Activated CD4-positive, alpha-beta T cell treated with anti-CD3 and anti-CD28 coated beads for 1 hour (primary cell): ENCODE measurements at places on chromosomes 4 and X.

- no peak for DNase-seq
Measured at GRCh38 chrX:11449613-11450012, 156.4 kb downstream of the AMELX start.

GRCh38 chrX:47482065-47482511 is 934 bp downstream of the ZNF41 start:
- no peak for DNase-seq

- no peak for DNase-seq
Measured at GRCh38 chrX:4193500-4194155, 480.2 kb upstream of the PRKX start.

- no peak for DNase-seq
Measured at GRCh38 chrX:155216940-155217440, 730 bp downstream of the VBP1 start.

GRCh38 chr4:100582146-100582545 is 64.3 kb upstream of the EMCN start:
- no peak for DNase-seq

DNA sequence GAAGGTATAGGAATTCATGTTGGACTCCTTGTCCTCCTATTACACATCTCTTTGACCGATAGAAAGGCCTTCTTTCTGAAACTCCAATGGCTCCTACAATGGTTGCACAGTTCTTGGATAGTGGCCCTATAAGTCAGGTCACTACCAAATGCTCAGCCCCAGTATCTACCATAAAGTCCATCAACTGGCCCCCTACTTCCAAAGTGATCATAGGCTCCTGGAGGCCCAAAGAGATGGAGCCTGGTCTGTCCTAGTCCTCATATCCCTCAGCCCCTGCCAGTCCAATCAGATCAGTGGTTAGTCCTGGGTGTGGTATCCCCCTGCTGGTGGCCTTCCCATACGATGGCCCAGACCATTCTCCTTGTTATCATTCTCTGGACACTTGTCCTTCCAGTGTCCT is 30.3 kb downstream of the SULT1E1 start:
- DNase-seq: no peak

GRCh38 chr4:4791299-4792111 is 68.0 kb upstream of the MSX1 start:
- DNase-seq: no peak

DNA sequence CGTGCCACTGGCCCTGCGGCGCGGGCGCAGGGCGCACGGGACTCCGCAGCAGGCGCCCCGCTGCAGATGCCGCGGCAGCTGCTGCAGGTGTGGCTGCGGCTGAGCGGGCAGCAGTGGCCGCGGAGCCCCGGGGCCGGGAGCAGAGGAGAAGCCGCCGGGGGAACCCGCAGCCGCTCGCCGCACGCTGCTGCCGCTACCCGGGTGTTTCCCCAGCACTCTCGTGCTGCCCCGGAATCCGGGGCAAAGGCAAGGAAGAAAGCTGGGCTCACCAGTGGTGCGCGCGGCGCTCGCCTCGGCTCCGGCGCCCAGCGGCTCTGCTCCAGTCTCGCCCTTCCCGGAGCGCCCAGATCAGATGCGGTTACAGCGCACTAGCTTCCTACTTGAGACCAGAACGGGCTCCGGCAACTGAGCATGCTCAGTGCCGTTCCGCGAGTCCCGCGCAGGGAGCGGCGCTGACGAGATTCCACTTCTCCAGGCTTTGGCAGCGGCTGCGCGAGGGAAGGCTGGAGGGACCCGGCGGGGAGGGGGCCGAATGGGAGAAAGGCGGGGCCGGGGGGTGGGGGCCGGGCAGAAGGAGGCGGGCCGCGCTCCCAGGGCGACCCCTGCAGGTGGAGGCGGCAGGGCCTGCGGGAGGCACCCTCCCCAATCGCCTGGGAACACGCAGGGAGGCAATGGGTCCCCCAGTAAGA is at the start of gene APBB2:
APBB2 (minus strand) TSS at position 407 of the 689 bp plus-strand sequence. CDS start 181,288 bp downstream, outside the sequence.
- DNase-seq: no peak

GRCh38 chr4:41709844-41710481 is 38.6 kb downstream of the PHOX2B start:
- DNase-seq: no peak

DNA sequence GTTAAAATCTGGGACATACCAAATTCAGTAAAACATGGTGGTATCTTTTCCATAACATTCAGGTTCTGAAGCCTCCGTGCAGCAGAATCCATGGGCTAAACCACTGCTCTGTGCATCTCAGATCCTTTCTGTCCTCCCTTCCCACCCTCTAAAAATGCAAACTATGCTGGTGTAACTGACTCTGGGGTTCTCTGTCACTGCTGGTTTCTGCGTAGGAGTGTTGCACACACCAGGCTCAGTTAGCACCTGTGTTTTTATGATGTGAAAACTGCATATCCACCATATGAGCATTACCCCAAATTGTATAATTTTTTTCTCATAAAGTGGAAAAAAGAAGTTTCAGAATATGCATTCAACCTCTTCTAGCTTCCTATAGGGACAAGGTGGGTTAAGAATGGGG is 22.4 kb upstream of the IL21 start:
- DNase-seq: no peak

DNA sequence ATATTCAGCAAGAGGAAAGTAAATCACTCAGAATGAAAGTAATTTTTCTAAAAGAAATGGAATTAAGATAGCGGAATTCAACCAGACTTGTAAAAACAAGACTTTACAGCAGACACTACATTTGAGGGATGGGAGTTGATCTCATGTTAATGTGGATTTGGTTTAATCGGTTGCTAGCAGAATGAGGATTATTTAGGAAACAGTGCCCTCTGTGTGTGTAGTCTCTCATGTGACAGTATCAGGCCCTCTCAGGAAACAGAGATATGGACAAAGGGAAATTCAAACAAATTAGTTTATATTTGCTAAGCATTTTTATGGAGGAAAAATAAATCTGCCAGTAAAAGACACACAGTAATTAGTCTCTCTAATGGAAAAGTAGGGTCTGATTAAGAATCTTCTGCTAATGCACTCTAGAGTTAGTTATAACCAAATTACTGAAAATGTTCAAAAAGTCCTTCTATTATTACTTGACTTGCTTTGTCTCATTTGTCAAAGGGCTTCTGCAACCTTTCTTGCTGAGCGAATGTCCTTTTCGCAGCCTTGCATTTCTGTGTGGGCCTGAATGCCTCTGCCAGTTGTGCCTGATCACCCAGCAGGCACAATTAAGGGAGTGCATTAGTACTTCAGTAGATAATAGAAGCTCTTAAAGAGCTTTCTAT is 1282.3 kb upstream of the TENM3 start:
- DNase-seq: no peak

DNA sequence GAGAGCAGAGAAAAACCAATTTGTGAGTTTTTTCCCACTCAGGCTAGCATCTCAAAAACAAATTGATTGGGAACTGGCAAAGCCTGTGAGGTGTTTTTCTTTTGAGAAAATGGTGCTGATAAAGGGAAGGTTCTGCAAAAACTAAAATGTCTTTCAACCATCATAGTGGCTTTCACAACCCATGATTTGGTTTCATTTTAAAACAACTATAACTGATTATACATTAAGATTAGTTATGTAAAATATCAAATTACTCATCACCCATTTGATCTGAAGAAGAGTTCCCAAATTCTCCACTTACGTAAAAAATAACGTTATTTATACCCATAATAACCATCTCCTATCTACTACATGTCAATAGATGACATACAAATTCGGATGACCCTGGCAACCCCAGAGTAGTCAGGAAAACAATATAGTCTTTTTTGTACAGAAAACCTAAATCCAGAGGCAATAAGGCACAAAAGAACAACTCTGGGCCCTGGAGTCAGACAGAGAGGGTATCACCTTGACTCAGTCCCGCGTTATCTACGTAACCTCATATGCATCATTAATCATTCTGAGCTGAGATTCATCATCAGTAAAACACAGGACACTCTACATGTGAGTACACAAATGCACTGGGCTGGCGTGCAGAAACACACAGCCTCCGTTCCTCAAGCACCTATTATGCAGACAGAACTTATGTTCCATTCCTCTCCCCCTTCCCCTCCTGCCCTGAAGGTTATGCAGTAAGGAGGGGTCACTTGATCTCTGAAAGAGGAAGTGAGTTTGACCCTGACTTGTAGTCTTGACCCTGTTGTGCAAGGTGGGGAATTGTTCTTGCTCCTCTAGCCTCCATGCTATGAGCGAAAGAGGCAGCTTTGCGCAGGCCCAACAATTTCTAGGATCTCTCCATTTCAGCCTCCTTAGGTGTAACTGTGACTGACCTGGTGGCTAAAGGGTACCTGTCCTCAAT is 82.2 kb downstream of the SLC9A7 start:
- no peak for DNase-seq

DNA sequence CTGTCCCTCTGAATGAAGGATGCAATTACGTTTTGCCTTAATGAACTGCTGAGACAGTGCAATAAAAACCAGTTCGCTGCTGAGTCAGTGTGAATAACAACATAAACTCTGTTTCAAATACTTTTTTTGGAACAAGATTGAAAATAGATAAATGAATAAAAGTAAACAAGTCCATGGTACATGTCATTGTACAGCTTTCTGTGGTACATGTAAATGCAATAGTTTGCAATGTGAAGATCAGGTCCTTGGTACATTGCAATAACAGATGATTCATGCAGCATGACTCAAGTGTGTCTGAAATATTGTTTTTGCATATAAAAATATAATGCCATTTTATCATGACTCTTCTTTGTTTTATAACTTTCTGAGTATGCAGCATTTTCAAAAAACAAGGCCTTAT is 193.4 kb upstream of the PACRGL start:
- no peak for DNase-seq

- DNase-seq: no peak
Measured at GRCh38 chr4:128866269-128866668, 56.8 kb downstream of the JADE1 start.

DNA sequence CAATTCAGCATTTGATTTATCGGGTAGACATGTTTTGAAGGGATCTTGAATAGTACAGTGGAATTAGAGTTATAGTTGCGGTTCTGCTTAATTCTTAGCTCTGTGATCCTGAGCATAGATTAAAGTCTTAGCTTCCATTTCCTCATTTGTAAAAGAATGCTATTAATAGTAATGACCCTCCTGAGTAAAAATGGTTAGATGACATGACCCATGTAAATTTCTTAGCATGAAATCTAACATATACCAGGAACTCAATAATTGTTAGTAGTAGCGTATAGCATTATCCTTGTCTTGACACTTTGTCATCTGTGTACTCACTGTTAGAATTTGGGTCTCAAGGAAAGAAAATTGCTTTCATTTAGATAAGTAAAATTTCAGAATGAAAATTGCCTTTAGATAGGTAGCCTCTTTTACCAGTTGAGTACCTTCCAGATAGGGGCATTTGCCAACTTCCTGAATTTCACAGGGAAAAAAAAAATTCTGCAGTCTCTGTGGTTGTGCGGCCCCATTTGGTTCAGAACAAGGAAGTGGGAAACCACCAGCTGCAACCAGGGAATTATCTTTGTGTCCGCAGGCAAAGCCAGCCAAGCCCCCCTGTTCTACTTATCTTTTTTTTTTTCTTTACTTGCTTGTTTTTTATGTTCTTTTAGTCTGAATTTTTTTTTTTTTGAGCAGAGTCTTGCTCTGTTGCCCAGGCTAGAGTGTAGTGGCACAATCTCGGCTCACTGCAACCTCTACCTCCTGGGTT is 86.9 kb downstream of the TMEM164 start:
- no peak for DNase-seq

DNA sequence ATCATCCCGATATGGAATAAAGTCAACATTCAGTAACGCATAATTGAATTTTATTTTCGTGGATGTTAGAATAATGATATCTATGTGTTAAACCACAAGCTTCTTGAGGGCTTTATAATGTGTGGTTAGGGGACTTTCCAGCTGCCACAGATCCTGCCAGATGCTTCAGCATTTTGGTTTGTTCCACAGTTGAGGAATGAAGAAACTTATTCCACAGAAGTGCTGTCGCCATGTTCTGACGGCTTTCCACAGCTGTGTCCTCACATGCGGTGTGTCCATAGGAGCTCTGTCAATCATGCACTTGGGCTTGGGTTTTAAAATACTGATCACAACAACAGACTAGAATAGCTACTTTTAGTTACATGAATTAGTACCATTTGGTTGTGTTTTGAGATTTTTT is 411.9 kb downstream of the TRIML1 start:
- no peak for DNase-seq

DNA sequence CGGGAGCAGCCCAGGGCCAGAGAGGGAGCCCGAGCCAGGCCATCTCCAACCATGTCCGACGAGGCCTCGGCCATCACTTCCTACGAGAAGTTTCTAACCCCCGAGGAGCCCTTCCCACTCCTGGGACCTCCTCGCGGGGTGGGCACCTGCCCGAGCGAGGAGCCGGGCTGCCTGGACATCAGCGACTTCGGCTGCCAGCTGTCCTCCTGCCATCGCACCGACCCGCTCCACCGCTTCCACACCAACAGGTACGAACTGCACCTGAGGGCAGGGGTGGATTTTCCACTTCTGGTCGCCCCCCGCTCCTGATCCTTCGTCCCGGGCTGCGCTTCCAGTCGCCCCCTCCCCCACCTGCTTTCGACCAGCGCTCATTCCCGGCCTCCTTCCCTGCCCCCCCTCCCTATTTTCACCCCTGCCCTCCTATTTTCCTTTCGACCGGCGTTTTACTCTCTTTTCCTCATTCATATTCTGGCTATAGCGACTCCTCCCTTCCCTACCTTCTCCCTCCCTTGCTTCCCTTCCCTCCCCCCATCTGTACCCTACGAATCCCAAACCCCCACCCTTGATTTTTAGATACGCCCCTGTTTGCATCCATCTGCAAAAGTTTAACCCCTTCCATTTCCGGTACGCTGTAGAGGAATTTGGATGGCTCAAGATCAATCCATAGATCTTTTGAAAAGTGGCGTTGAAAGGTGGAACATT is 633 bp downstream of the FAM199X start:
- no peak for DNase-seq

- DNase-seq: no peak
Measured at GRCh38 chr4:183263787-183264386, 56.2 kb downstream of the CLDN22 start.

DNA sequence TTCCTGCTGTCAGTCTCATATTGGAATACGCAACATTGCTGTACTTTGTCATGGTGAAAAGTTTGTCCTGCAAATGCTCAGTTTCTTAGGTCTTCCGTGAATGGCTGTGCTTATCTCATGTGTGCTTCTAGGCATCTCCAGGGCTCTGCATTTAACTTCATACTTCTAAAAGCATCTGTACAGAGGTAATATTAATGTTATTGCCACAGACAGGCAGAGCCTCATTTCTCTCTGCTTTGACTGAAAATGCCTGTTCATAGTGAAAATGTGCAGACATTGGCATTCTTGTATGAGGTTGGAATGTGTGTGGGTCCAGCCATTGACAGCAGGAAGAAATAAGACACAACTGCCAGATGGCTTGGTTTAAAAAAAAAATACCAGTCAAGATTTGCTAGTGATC is 140.1 kb upstream of the TTC29 start:
- no peak for DNase-seq

GRCh38 chr4:173367285-173367684 is 3.5 kb upstream of the SAP30 start:
- DNase-seq: no peak

DNA sequence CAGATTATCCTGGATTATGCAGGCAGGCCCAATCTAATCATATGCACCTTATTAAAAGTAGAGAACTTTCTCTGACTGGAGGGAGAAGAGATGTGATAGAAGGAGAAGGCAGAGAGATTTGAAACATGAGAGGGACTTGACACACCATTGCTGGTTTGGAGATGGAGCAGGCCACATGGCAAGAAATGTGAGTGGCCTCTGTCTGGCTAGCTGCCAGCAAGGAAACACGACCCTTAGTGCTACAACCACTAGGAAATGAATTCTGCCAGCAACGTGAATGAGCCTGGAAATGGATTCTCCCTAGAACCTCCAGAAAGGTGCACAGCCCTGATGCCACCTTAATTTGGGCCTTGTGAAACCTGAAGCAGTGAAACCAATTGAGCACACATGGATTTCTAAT is 79.5 kb upstream of the MBNL3 start:
- no peak for DNase-seq
